ENCODE measurements at places on chromosomes 2 and 18.

DNA sequence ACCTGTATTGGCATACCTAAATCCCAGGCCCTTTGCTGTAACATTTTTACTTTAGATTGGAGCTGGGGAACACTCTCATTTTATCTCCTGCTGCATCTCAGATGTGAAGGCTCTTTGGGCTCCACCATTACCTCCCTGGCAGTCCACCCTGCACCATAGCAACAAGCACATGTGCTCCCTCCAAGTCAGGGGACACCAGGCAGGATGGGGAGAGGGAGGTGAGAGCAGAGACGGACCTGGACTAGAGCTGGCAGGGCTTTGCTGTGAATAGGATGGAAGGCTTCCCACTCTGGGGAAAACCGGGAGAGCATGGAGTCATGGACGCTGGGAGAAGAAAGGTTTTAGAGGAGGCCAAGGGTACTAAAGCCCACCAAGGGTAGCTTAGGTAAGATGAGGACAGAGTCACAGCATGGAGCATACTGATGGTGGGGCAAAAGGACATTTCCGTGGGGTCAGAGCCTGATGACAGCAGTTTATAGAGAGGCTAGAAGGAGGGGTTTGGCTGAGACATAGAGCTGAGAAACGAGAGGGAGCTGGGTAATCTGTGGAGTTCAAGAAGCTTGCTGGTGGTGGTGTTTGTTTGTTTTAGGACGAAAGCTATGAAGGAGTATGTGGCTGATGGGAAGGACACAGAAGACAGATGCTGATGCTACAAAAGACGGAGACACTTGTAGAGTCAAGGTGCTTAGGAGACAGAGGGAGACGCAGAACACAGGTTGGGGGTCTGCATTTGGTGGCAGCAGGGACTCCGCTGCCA, 134.8 kb downstream of the COL6A3 start:
- DNase-seq, result no peak

DNA sequence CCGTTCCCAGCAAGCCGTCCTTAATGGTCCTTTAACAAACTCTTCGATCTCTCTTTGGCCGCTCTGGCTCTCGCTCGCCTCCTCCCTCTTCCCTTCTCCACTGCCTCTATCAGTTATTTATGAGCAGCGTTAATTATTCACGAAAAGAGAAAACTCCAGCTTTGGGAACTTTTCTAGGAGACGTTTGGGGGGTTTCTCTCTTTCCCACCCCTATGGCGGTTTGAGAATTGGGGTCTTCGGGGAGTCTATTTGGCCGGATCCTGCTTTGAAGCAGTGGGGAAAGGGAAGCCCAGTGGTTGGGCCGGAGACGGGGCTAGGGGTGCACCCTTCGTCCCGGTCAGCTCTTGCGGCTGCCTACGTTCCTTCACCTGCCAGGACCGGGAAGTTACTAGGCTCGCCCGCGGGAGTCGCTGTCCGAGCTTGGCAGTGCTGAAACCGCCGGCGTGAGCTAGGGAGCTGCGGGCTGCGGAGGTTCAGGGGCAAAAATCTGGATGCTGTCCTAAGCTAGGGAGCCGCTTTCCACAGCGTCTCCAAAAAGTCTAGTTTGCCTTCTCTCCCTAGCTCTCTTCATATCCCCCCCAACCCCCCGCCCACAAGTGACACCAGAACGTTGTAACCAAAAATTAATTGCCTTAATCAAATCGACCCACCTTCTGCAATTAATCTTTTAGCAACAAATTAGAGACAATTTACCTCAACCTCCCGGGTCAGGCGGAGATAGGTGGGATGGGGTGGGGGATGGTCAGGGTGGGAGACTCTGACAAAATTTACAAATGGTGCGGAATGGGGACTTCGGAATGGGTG, 8.9 kb upstream of the SKOR2 start:
- DNase-seq, result no peak

GRCh38 chr2:176192351-176192750, 3.9 kb downstream of the HOXD1 start:
- no peak for DNase-seq

DNA sequence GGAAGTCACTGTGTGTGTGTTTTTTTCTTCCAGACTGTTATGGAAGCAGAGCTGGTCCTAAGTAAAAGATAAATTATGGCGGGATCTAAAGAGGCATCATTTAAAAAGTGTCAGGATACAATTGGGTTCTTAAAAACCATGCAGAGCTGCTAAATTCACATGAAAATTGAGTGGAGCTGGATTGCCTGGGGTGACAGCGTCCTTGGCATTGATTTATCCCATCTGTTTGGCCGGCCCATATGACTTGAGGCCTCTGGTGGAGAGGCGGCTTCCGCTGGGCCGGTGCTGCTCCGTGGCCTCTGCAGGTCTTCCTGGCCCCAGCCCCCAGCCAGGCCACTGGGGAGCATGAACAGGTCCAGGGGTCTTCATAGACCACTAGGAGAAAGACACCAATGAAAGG, 165.5 kb downstream of the GLI2 start:
- DNase-seq, result no peak

- DNase-seq, result no peak
Measured at GRCh38 chr2:26349690-26350089, 3.1 kb upstream of the ADGRF3 start.

DNA sequence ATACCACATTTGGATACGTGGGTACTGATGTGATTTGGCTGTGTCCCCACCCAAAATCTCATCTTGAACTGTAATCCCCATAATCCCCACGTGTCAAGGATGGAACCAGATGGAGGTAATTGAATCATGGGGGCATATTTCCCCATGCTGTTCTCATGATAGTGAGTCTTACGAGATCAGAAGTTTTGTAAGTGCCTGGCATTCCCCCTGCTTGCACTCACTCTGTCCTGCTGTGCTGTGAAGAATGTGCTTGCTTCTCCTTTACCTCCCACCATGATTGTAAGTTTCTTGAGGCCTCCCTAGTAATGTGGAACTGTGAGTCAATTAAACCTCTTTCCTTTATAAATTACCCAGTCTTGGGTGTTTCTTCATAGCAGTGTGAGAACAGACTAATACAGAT, 70.3 kb downstream of the CHST9 start:
- DNase-seq, result no peak

DNA sequence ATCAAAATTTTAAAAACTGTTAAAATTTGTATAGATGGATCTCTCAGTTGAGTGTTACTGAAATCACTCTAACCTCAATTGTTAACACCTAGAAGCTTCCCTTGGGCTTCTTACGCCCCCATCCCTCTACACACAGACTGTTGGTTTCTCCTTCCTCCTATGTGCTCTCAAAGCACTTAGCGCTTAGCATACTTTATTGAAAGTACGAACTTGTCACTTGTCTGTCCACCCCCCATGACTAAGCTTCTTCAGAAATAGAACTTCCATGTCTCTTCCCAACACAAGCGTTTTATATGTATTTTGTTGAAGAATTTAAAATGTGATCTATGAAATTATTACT, 441 bp downstream of the MPHOSPH10 start:
- DNase-seq, result no peak

DNA sequence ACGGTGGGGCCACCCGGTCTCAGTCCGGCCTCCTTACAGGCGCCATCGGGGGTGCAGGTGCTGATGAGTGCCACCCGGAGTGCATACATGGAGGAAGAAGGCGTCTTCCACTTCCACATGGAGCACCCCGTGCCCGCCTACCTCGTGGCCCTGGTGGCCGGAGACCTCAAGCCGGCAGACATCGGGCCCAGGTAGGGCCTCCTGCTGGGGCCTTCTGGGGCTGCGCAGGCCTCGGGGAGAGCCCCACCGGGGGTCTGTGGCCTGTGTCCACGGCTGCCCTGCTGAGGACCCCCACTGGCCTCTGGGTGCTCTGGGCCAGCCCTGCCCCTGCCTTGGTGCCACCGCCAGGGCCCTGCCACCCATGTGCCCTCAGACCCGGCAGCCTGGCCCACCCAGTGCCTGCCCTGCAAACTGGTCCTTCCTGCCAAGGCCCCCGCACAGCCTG, 4.8 kb downstream of the RNPEPL1 start:
- DNase-seq, result no peak

DNA sequence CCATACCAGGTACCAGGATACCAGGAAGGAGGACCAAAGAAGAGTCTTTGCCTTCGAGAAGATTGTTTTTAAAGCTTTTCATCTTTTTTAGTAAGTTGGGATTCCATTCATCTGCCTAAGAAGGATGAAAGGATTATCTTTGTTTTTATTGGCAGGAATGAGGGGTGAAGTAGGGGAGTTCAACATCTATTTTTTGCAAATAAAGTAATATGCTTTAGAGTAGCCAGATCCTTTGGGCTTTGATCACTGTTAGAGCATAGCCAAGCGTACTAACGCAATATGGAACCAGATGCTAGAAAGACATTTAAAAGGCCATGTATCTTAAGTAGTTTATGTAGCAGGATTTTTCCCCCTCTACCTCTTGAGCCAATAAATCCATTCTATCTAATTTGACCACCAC, 133.0 kb downstream of the PRPF40A start:
- DNase-seq, result no peak

DNA sequence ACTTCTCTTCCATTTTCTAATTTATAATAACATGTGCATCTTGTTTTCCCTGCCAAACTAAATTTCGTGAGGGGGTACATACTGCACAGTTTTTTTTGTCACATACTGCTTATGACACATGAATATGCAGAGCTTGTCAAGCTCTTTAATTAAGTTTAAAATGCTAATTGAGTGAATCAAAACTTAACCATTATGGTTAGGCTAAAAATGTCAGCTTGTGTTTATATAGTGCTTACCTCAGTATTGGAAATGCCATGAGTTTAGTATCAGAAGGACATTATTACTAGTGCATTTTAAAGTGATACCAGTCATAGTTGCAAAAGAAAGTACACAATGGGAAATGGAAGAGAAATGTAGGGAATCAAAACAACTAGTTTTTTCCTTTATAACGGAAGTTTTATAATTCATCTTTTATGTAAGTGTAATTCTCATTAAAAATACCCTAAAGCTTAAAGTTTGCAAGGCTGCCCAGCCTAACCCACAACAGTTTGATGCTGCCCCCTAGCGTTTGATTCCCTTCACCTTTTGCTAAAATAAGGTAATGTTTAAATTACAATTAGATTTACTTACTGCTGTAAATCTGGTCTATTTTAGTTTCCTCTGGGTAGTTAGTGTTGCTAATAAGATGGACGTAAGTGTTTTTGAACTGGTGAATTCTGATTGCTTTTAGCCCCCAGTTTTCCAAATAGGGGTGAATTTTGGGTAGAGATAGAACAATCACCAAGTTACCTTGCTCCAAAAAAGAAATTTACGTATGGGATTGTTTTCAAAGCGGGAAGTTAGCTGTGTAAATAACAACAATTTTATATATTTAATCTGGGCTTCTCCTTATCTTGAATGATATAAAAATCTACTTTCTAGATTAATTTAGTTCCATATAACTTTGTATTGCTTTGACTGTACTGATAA, 3.2 kb downstream of the SLC39A10 start:
- DNase-seq, result peak; percentile 10

DNA sequence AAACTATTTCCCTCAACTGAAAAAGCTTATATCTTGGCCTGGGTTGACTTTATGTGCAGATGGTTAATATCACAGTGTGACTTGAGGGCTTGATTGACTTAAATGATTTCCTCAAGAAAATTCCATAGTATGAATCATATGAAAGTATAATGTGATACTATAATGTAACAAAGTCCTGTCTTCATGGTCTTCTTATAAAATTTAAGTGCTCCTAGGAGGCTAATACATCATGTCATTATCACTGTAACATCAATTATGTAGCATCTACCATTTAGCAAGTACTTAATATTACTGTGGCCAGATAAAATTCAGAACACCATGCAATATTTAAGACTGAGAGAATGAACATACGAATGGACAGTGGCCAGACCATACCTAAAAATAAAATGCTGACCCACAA, 276.1 kb downstream of the RIT2 start:
- DNase-seq, result no peak

GRCh38 chr18:51383711-51384110, 186.2 kb upstream of the MEX3C start:
- no peak for DNase-seq
